ENCODE measurements at places on chromosomes 5 and 9.

- DNase-seq: no peak
These were observed 19.7 kb downstream of the PTTG1 start for GRCh38 chr5:160441311-160441781.

DNA sequence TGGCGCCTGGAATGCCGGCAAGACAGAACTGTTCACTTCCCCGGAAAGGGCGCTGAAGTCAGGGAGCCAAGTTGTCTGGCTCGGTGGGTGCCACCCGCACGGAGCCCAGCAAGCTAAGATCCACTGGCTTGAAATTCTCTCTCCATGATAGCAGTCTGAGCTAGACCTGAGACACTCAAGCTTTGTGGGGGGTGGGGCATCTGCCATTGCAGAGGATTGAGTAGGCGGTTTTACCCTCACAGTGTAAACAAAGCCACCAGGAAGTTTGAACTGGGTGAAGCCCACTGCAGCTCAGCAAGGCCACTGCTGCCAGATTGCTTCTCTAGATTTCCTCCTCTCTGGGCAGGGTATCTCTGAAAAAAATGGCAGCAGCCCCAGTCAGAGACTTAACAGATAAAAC, 277.4 kb downstream of the SLCO4C1 start:
- no peak for DNase-seq

DNA sequence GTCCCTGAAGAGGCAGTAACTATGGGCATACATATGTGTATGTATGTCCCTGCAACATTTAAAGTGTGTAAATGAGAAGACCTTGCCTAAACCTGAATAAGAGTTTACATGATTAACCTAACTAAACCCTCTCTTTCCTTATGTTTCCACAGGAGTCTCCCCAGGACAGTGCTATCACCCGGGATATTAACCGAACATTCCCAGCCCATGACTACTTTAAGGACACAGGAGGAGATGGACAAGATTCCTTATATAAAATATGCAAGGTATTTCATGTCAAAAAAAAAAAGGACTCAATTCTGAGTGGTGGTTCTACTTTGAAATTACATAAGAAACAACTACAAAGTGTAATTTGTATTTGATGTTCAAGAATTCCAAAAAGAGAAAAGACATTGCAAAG, 31.7 kb downstream of the GPR21 start:
- DNase-seq: no peak

GRCh38 chr9:116605904-116606341, 81.2 kb upstream of the TRIM32 start:
- DNase-seq: peak; percentile 30

DNA sequence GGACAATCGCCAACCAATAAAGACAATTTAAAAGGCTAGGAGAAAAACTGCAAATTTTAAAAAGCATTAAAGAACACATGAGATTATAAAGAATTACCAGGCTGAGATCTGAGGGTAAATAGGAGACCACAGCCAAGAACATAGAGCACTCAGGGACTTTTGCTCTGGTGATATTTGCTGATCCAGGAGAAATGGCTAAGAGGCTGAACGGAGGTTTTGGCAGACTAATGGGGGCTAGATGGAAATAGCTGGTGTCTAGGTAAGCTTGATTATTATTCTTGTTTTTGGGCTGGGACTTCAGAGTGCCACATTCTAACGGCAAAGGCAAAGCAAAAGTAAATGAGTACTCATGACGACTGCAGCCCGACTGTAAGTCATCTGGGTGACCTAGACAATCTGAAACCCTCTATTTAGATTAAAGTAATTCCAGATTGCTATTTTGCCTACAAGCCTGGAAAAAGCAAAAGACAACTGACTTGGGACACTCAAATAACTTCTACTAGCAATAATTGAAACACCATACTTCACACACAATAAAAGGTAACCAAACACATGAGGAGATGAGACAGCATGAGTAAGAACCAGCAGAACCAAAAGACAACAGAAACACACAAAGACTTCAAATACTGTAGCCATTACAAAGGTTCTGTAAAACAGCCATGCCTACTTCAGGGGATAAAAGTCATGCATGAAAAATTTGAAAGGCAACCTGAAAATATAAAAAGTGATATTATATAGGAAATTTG, 68.8 kb downstream of the JAKMIP2 start:
- DNase-seq: no peak

DNA sequence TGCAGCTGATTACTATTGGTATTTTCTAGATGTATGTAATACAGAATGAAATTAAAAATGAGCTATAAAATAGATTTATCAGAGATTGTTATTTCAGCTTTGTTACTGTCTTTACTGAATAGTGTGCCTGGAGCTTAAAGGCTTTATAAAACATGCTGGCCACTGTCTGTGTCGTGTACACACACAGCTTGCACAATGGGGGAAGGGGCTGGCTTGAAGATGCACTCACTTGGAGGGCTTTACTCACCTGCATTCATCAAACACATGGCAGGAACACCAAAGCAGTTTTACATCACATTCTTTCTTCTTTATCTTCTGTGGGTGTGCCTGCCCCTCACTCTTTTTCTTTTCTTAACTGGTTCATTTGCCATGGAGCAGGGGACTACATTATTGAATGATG, 60.9 kb downstream of the TLE4 start:
- DNase-seq: no peak

- no peak for DNase-seq
These were observed 8.9 kb upstream of the AKNA start for GRCh38 chr9:114396558-114397218.

- DNase-seq: no peak
These were observed 352.1 kb upstream of the KIF2A start for GRCh38 chr5:61953913-61954312.

- DNase-seq: peak; percentile 53
These were observed 40.4 kb downstream of the FER start for GRCh38 chr5:108788142-108788541.

DNA sequence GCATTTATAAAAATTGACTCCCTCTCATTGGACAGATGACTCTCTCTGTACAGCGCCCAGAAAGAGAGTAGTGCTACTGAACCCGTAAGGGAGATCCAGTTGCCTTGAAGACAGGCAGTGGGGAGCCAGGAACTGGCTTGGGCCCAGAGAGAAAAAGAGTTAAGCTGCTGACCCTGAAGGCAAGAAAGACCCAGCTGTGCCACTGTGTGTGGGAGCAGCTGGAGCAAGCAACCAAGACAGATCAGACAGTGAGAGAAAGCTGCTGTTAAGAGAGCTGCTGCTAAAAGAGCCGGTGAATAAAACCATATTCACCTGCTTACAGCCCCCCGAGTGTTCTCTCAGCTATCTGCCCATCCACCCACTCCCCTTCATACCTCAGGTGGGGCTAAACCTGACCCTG, 149.7 kb upstream of the ADAMTS16 start:
- no peak for DNase-seq

DNA sequence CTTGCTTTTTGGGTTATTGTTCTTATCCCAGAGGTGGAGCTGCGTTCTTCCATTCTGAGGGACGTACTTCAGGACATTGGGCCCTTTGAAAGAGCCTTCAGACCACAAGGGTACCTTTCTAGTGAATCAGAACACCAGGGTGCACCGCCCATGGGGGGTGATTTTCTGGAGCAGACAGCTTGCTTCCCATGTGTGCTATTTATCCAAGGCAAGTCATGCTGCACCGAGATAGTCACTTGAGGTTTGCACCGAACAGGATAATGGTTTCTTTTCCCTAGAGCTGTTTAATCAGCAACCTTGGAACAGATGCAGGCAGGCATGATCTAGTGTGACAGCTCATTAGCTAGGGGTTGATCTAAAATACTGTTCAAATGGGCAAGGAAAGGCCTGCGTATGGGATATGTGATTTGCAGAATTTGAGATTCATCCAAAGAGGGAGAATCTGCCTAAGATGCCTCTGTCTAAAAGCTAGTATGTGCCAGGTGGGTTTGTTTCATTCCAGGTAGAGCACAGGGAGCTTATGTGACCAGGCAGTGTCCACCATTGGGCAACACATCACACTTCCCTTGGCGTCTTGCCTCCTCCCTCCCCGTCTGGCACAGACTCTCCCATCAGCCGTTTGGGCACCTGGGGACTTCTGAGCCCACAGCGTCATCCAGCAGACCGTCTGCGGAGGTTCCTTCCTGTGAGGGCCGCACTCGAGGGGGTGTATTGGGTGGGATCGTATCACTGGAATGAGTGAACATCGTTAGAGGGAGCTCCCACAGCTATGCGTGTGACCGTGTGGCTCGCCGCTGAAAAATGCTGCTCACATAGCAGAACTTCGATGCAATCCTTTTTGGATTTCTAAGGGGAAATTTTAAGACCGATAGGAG, 23.0 kb downstream of the ABL1 start:
- DNase-seq: peak; percentile 93

DNA sequence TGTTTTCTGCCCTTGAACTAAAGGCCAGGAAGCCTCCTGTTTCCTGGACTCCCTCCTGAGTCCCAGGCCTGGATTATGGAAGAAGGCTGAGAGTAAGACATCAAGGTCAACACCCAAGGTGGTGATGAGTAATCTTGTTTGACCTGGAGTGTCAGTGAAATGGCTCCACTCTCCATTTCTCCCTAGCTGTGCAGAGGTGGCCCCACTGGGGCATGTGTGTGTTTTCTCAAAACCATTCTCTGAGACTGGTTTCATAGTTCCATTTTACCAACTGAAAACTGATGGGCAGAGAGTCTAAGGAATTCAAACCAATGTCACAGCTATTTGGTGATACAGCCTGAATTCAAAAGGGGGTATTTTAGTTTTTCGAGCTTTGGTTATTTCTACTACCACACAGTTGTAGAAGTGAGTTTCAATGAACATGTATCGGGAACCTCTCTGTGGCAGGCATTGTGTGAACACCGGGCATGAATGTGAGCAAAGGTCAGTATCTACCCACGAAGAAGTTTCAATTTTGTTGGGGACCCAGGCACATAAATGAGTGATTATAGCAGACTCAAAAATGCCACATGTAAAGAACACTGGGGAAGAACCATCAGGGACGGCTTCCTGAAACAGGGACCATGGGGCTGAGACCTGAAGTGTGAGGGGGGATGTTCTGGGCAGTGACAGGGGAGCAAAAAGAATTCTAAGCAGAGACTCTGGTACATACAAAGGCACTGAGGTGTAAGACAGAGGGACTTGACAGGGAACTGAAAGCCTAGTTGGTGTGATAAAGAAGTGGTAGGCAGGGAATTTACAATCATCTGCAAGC, 269.6 kb upstream of the KLF4 start:
- no peak for DNase-seq

GRCh38 chr5:75734913-75735789, 17.9 kb upstream of the POC5 start:
- no peak for DNase-seq

DNA sequence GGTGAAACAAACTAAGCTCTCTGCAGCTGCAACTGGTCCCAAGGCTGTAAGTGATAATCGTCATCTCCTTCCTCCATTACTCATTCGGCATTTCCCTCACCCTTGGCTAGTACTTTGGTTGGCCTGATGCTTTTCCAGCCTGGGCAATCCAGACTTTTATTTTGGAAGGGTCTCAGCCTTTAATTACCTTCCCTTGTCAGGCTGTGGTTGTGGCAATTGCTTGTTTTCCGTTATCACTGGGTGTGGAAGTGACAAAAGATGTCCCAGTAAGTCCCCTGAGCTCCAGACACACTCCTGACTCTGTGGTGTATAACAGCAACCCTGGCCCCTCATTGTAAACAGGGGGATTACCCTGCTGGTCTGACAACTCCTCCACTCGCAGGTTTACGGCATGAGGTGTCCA, 6.3 kb upstream of the FAF2 start:
- no peak for DNase-seq

DNA sequence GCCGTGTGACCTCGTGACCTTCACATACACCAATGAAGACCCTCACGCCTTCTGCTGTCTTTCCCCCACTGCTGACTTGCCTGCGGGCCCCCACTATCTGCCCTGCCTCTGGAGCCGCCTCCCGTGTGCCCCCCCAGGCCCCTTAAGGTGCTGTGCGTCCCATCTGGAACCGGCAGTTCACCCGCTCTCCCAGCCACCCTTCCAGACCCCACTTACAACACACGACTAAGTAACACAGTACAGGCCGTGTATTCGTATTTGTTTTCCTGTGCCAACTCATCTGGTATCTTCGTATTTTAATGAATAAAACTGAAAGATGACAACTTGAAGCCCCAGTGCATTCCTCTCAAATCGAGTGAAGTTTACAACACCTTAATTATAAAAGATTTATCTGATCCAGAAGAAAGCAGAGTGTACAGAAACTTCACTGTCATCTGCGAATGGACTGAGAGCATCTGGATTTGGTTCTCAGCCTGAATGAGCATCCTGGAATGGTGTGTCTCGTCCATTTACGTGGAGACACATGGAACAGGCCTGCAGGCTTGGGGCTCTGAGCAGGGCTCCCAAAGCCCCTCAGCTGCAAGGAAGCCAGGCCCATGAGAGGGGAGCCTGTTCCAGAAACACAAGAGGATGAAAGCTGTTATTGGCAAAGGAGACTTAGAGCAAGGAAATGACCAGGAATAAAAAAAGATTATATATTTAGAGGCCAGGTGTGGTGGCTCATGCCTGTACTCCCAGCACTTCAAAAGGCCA, 21.9 kb upstream of the TERT start:
- peak; percentile 7 for DNase-seq

DNA sequence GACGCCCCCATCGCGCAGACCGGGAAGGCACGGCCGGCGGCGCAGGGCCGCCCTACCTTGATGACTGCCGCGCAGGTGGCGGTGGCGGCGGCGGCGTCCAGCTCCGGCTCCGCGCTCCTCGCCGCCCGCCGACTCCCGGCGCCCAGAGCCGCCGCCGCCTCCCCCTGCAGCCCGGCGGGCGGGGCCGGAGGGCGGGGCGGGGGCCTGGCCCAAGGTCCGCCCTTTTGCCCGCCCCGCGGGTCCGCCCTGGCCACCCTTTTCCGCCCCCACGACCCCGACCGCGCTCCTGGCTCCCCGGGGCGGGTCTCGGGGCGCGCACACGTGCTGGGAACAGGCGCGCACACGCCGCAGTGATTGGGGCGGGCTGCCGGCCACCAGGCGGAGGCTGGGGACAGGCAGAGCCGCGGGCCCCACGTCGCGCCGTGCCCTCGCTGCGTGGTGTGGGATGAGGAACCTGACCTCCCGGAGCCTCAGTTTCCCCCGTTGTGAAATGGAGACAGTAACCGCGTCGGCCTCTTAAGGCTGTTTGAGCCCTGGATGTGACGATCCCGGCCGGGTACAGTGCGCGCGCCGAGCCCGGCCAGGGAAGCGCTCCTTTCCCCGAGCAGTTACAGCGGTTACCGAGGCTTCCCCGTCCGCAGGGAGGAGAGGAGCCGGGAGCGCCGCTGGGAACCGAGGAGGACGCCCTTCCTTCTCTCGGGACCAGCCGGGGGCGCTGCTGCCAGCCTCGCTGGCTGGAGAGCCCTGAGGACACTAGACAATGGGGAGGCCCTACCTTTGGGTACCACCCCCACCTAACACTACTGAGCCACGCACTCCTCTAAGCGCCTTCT, at the start of gene CORO2A:
Gene CORO2A (minus strand): TSS at position 135 of the 833 bp plus-strand sequence. CDS start 34,977 bp downstream, outside the sequence.
- DNase-seq: peak; percentile 37

- DNase-seq: no peak
These were observed 12.1 kb upstream of the PSD2 start for GRCh38 chr5:139783436-139783965.

GRCh38 chr9:27836661-27837401, 263.6 kb upstream of the C9orf72 start:
- DNase-seq: no peak

- DNase-seq: no peak
These were observed 465.3 kb upstream of the ARRDC3 start for GRCh38 chr5:91848453-91848852.

- DNase-seq: no peak
These were observed 65.2 kb upstream of the PTPRD start for GRCh38 chr9:10678010-10678409.

All from tibial artery (tissue), 4 donors.